Stimulated activated CD8-positive, alpha-beta memory T cell treated with anti-CD3 and anti-CD28 coated beads, Interleukin-15, amount 100 ng/mL, for 48 hours (primary cell): ENCODE measurements at places on chromosomes 6 and 20.

GRCh38 chr6:157186785-157187181, 136.5 kb downstream of the TMEM242 start:
- DNase-seq: no peak

GRCh38 chr6:8947900-8948299, 512.6 kb upstream of the SLC35B3 start:
- no peak for DNase-seq

DNA sequence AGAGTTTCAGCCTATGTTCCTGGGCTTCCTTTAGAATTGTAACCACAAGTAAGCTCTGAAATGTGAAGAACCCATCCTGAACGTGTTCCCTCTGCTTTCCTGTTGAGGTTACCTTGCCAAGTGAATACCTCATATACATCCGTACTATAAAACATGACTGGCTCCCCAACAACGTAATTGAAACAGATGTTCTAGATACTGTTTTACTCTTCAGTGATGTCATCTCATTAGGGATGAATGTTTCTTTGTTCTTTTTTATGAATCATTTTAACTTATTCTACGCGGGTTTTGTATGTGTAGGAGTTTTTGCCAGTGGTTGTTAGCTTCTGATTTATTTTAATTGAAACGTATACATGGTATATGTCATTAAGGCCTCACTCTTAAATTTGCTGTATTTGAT, 166.8 kb downstream of the SAMD5 start:
- DNase-seq: no peak

DNA sequence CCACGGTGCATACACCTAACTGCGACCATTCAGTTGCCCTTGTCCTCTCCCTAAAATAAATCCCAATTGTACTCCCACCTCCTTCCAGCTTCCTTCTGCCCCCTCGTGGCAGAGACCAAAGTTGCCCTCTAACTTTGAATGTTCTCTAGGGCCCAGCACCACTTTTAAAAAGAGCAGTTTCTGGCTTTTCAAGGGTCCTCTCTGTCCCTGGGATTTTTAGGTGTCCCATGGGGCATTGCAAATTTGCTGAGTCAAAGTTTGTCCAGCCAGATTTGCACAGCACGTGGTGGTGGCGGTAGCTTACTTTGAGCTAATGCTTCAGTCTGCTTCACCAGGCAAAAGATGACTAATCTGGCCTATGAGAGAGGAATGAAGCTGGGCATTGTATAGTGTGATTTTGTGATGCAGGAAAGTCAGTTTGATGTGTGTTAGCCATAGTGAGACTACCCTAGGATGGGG, 100.2 kb downstream of the PERP start:
- DNase-seq: no peak

DNA sequence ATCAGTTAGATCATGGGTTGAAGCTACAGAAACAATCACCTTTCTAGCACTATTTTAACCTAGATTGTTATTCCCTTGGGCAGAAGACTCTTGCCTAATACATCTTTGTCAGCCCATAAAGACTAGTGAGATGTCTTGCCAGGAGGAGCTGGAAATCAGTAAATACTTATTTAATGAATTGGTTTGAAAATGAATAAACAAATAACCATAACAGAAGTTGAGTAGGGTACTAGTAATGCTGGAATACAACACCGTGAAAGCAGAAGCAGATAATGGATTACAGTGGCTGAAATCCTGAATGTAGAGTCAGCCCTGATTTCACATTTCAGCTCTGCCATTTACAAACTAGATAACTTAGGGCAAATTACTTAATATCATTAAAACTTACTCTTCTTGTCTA, 236.1 kb downstream of the PACRG start:
- DNase-seq: no peak

- no peak for DNase-seq
Observed at GRCh38 chr20:35166242-35166830, 5.5 kb upstream of the PROCR start.

GRCh38 chr6:126949786-126950185, 168.7 kb upstream of the RSPO3 start:
- DNase-seq: no peak

DNA sequence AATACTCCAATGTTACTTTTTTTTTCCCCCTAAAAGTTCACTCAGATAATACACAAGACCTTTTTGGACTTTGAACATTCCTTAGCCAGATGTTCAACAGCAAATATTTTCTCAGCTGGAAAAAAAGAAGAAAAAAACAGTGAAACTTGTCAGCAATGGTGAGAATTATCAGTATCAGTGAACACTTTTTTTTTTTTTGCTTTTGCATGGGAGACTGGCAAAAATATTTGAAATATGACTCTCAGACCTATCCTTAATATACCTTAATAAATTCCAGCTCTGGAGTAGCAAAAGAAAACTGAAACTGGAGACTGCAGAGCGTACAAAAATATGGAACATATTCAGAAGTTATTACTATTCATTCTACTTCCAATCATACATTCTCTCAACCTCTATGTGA, 92.3 kb downstream of the RFPL4B start:
- DNase-seq: no peak
